Activated naive CD8-positive, alpha-beta T cell treated with anti-CD3 and anti-CD28 coated beads for 36 hours (primary cell): ENCODE measurements at places on chromosomes 7 and 10. TPM values are rescaled to one million over a fixed set of nuclear protein-coding genes. Genes with fewer than 3 reads are reported as not detected.

FRMPD2 gene
- not detected for total RNA-seq

DNA sequence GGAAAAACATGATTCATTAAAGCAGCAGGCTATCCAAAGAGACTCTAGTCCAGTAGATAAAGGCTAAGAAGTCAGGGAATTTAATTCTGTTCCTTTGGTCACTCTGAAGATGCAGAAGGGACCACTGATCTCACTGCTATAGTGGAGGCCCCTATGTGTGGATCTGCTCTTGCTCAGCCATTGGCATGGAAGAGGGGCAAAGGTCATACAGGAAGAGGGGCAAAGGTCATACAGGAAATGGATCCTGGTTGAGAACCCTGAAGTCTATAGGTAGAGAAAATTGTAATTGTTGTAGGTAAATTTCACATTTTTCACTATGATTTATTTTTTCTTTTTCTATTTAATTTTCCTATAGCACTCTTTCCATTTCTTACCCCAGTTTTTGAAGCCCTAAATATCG lies 21.6 kb downstream of the OR2AE1 start:
- H3K27me3 ChIP-seq = peaks cover 10% of the 10 kb centered on the region
- no peak for DNase-seq
- H3K27ac ChIP-seq = no peak overlapping the region
- H3K4me3 ChIP-seq = no peak overlapping the region
- H3K36me3 ChIP-seq = no peaks in the 10 kb centered on the region
- no peaks in the 10 kb centered on the region for H3K4me1 ChIP-seq

DNA sequence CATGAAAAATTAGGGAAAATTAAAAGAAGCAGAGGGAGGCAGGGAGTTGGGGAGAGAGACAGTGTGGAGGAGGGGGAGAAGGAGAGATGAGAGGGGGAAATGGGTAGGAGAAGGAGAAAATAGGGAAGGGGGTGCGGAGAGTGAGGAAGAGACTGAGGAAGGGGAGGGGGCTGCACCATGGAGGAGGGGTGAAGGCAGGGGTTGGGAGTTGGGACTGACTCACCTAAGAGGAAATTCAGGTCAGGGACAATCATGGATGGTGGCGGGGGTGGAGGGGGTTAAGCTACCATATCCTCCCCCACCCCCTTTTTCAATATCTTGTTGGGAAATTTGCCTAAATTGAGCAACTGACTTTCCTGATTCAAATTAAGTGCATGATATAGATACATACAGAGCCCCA lies 8.0 kb downstream of the GRK5 start:
- H3K27ac ChIP-seq = no peak overlapping the region
- no peak overlapping the region for H3K4me3 ChIP-seq
- no peaks in the 10 kb centered on the region for H3K27me3 ChIP-seq
- peaks cover 38% of the 10 kb centered on the region for H3K4me1 ChIP-seq
- peaks cover 5% of the 10 kb centered on the region for H3K36me3 ChIP-seq

ZNF138 gene
- total RNA-seq = 9.5 TPM

GRCh38 chr10:27660268-27660667 lies 85.4 kb downstream of the MKX start:
- H3K27ac ChIP-seq = no peak overlapping the region
- H3K4me1 ChIP-seq = no peaks in the 10 kb centered on the region
- DNase-seq = no peak
- peaks cover 43% of the 10 kb centered on the region for H3K27me3 ChIP-seq
- H3K4me3 ChIP-seq = no peak overlapping the region

DNA sequence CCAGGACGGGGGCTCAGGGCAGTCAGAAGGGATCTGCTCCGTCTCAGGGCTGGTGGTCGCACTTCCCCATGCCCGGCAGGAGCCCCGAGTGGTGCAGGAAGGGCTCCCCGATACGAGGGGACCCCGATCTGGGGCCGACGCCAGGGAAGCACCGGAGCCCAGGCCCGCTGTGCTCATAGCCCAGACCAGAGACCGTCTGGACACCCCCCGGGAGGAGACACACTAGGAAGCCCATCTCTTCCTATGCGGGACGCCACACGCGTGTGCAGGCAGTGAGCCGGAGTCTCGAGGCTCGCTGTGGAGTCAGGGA lies 39.7 kb upstream of the PDGFA start:
- no peak overlapping the region for H3K4me3 ChIP-seq
- peaks cover 14% of the 10 kb centered on the region for H3K36me3 ChIP-seq
- H3K27ac ChIP-seq = no peak overlapping the region
- peaks cover 4% of the 10 kb centered on the region for H3K4me1 ChIP-seq

CYP3A7 gene
- total RNA-seq = not detected

DNA sequence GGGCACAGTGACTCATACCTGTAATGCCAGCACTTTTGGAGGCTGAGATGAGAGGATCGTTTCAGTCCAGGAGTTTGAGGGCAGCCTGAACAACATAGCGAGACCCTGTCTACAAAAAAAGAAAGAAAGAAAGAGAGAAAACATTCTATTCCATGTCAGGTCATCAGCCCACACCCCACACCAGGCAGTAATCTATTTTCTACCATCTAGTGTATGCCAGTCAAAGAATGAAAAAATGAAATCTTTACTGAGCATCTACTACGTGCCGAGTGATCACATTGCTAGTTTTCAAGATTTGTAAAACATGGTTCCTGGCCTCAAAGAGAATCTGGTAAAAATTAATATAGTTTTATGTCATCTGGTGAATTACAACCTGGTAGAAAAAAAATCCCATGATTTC lies 3.1 kb upstream of the EPHB4 start:
- H3K27me3 ChIP-seq = peaks cover 32% of the 10 kb centered on the region
- H3K4me3 ChIP-seq = no peak overlapping the region
- no peak overlapping the region for H3K27ac ChIP-seq
- no peak for DNase-seq
- H3K4me1 ChIP-seq = peaks cover 18% of the 10 kb centered on the region

GRCh38 chr10:43386981-43387677 lies 15.7 kb downstream of the FXYD4 start:
- peaks cover 44% of the 10 kb centered on the region for H3K4me1 ChIP-seq
- H3K27ac ChIP-seq = peak overlapping the region; percentile 73
- H3K27me3 ChIP-seq = no peaks in the 10 kb centered on the region
- H3K36me3 ChIP-seq = peaks cover 52% of the 10 kb centered on the region

CC2D2B gene
- total RNA-seq = not detected

DNA sequence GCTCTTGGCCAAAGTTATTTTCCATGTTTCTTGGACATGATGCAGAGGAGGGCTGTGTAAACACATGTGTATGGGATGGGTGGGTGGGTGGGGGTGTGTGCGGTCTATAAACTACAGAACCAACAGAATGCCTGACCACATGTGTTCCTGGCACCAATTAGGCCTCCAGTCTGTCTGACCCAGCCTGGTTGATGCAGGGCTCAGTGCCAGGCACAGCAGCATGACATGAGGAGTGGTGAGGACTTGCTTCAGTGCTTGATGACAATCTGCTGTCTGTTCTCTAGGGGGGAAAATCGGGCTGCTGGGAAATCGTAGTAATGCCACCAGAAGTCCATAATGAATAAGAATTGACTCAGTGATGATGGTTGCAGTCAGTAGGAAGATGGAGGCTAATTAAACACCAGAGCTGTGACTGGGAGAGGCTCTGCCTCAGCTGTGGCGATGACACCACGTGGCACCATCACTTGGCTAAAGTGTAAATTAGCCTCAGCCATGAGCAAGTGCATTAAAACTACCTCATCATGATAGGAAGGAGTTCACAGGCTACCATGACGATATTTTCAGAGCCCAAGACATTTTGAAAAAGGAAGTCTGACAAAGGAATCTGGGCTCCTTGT lies 260.1 kb upstream of the PODXL start:
- no peak for DNase-seq
- H3K4me3 ChIP-seq = no peak overlapping the region
- no peak overlapping the region for H3K27ac ChIP-seq
- peaks cover 9% of the 10 kb centered on the region for H3K27me3 ChIP-seq
- no peaks in the 10 kb centered on the region for H3K4me1 ChIP-seq

CFTR gene
- total RNA-seq = not detected

GRCh38 chr7:88344956-88345832 lies 38.5 kb upstream of the STEAP4 start:
- H3K27me3 ChIP-seq = peaks cover 17% of the 10 kb centered on the region
- H3K27ac ChIP-seq = no peak overlapping the region
- peak; percentile 16 for DNase-seq
- no peak overlapping the region for H3K4me3 ChIP-seq
- no peaks in the 10 kb centered on the region for H3K36me3 ChIP-seq

- H3K27me3 ChIP-seq = peaks cover 26% of the 10 kb centered on the region
- no peaks in the 10 kb centered on the region for H3K36me3 ChIP-seq
- no peak for DNase-seq
- H3K27ac ChIP-seq = no peak overlapping the region
Observed at GRCh38 chr7:74033372-74034311, 5.7 kb downstream of the ELN start.

ENO4 gene
- not detected for total RNA-seq

DNA sequence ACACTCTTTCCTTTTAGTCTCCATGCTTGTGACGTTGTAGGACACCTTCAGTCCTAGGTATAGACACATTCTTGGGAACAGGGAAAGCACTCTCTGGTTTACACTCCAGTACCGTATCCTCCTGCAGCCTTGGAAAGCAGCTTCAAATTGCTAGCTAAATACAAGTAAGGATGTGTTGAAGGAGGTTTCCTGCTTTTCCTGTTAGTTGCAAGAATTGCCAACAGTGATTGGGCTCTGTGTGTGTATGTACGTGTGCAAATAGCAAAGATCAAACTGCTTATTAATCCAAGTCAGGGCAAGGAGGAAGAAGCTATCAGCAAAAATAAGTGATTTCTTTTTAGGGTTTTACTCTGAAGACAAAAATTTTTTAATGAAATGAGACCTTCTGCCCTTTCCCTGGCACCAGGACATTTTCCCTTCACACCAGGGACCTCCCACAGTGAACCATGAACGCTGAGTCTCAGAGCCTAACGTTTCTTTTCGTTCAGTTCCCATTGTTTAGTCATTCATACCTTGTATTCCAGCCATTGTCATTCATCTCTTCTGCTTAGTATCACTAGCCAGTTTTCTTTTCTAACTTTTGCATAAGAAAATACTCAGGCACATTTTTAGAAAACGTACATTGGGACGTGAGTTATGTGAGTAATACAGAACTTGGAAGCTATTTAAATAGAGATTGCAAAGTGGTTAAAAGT lies 36.9 kb upstream of the AUTS2 start:
- no peak overlapping the region for H3K27ac ChIP-seq
- no peaks in the 10 kb centered on the region for H3K36me3 ChIP-seq
- DNase-seq = no peak
- H3K4me1 ChIP-seq = no peaks in the 10 kb centered on the region

DNA sequence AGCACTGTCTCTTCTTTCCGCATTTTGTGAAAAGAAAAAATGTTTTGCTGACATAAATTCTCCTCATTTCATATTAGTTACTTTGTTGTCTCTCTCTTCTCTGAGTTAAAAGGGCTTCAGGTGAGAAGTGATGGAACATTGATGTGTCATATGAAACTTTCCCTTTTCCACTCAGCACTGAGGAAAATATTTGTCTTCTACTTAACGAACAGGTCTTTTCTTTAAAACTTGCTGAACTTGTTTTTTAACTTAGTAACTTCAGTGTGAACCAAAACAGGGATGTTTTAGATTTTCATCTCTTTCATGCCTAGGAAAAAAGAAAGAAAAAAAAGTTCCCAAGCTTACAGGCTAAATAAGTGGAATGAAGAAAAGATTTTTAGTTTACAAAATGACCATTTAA lies 19.0 kb upstream of the TSPAN12 start:
- no peak overlapping the region for H3K4me3 ChIP-seq
- H3K27ac ChIP-seq = no peak overlapping the region
- peaks cover 2% of the 10 kb centered on the region for H3K4me1 ChIP-seq
- H3K27me3 ChIP-seq = peaks cover 29% of the 10 kb centered on the region

GRCh38 chr10:66365686-66366085 lies 560.1 kb upstream of the LRRTM3 start:
- DNase-seq = no peak
- no peaks in the 10 kb centered on the region for H3K27me3 ChIP-seq
- no peak overlapping the region for H3K27ac ChIP-seq
- no peak overlapping the region for H3K4me3 ChIP-seq

DNA sequence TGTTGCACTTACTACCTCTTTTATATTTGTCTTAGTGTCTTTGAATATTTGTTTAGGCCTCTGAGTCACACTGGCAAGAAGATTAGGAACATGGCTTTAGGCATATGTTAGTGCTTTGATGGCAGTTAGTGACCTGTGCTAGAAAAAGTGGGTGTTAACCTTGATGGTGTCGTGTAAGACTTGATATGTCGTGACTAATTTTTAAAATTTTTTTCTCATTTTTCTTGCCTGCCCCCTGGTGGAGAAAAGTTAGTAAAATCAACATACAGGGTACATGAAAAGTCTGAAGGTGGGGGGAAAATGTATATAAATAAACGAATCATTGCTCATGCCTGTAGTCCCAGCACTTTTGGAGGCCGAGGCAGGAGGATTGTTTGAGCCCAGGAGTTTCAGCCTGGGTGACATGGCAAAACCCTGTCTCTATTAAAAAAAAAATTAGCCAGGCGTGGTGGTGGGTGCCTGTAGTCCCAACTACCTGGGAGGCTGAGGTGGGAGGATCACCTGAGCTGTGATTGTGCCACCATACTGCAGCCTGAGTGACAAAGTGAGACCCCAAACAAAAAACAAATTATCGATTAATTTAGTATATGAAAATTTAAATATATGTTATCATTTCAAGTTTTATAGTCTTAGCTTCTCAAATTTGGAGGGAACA lies 44.6 kb downstream of the TAX1BP1 start:
- H3K4me3 ChIP-seq = no peak overlapping the region
- peaks cover 25% of the 10 kb centered on the region for H3K4me1 ChIP-seq
- DNase-seq = no peak
- peak overlapping the region; percentile 13 for H3K27ac ChIP-seq
- no peaks in the 10 kb centered on the region for H3K27me3 ChIP-seq

DNA sequence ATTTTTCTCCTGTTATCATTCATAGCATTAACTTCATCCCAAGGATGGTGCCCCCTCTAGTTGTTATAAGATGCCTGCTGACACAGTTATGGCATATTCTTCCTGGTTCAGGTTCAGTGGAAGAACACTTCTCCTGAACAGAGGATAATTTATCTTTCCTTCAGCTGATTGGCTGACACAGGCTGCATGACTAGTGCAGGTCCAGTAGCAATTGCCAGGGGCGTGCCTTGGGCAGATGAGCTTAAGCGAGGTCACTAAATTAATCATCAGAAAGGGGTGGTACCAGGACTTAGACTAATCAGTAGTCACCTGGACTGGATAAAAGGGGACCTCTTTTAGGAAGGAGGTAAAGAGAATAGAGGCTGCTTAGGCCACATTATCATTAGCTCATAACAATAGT lies 42.3 kb downstream of the BZW2 start:
- no peak overlapping the region for H3K27ac ChIP-seq
- H3K4me3 ChIP-seq = no peak overlapping the region
- H3K27me3 ChIP-seq = no peaks in the 10 kb centered on the region
- no peak for DNase-seq

DNA sequence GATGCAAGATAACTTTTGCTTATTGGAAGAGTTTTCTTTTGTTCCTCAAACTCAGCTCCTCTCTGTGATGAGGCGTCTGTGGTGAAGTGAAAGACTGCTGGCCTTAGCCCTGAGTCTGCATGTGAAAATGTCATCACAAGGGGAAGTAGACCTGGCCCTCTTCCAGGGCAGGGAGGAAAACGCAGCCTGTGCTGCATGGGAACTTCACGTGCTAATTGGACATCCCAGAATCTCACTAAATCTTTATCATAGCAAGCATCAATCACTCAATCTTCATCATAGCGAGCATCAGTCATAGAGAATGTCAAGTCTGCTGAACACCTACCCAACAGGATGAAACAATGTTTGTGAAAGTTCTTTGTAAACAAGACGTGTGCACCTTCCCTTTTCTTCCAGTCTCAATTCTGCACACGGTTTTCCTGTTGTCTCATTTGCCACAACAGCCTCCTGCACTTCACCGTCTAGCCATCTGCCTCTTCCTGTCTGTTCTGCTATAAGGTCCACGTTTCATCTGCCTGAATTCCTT lies 314.6 kb downstream of the FRMD4A start:
- H3K4me1 ChIP-seq = peaks cover 12% of the 10 kb centered on the region
- H3K27me3 ChIP-seq = peaks cover 16% of the 10 kb centered on the region
- H3K4me3 ChIP-seq = no peak overlapping the region
- DNase-seq = no peak
- H3K36me3 ChIP-seq = peaks cover 2% of the 10 kb centered on the region
